ENCODE measurements at places on chromosomes 6 and 20. TPM values are rescaled to one million over a fixed set of nuclear protein-coding genes. Genes with fewer than 3 reads are reported as not detected.

The SRMS gene
- not detected for total RNA-seq

- DNase-seq = no peak
These were observed 209.0 kb downstream of the THBS2 start for GRCh38 chr6:169044381-169045230.

DNA sequence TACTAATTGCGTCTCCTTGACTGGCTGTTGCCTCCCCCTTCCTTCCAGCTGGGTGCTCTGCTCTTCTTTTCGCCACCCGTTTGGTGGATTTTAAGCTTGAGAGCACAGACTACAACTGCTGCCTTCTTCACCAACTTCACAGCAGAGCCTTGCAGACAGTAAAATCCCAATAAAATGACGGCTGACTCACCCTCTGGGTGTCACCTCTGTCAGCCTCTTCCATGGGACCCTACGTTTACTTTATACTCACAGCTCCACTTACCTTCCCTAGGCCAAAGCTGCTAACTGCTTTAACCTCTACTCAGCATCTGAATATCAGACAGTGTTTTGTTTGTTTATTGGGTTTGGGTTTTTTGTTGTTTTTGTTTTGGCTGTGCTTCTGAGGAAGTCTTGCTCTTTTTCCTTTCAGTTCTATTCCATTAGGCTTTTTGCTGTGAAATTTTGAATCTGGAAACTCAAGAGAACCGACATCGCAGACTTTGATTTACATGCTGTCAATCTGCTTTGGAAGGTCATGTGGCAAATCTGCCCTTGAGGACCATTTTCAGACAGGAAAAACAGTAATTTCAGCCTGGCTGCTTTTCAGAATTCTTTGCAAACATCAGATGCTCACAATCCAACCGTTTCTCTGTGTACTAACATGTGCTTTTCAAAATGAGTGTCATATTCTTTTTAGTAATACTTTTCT is 2.4 kb downstream of the AGPAT4 start:
- no peak for DNase-seq

The DSP gene
- 712 TPM for total RNA-seq

- no peak for DNase-seq
These were observed 320.4 kb upstream of the RNF24 start for GRCh38 chr20:4335722-4336121.

The KIF16B gene
- 16.6 TPM for total RNA-seq

DNA sequence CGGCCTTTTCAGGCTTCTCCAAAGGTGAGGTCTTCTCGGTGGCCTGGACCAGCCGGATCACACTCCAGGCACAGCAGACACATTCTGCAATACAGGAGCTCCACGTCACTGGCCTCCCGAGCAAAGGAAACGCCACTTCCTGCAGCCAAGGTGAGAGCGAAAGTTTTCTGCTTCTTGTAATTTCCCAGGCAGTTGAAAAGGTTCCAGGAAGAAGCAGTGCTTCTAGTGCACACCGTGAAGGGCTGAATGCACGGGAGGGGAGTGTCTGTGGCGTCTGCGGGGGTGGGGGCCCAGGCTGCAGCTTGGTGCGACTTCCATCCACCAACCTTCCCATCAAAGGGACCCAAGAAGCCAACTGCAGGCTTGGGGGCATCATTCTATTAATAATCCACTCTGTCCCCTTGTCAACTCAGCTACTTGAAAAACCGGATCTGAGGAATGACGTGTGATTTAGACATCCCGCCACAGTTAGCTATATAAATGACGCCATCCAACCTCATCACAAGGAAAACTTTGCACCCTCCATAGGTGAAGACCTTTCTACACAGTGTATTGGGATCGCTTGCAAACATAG is 61.1 kb downstream of the NFATC2 start:
- no peak for DNase-seq

DNA sequence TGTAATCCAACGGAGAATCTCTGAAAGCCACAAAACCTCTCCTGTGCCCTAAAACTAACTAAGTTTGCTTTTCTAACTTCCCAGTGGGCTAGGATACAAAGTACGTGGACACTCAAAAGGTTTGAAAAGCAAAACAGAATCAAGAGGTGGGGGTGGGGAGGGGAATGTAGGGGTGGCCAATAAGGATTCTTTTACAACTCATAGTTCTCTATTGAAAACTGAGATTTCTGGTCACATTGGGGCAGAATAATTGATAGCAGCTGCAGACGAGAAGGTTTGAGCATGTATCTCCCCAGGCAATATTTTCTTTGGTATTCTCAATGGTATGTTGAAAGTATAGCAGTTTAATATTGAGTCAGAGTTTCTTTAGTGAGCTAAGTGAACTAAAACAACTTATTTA is 376.7 kb upstream of the CITED2 start:
- no peak for DNase-seq
